ENCODE measurements at places on chromosomes 3 and 15. TPM values are rescaled to one million over a fixed set of nuclear protein-coding genes. Genes with fewer than 3 reads are reported as not detected.

- DNase-seq = no peak
Measured at GRCh38 chr3:33050071-33050653, 46.8 kb downstream of the GLB1 start.

DNA sequence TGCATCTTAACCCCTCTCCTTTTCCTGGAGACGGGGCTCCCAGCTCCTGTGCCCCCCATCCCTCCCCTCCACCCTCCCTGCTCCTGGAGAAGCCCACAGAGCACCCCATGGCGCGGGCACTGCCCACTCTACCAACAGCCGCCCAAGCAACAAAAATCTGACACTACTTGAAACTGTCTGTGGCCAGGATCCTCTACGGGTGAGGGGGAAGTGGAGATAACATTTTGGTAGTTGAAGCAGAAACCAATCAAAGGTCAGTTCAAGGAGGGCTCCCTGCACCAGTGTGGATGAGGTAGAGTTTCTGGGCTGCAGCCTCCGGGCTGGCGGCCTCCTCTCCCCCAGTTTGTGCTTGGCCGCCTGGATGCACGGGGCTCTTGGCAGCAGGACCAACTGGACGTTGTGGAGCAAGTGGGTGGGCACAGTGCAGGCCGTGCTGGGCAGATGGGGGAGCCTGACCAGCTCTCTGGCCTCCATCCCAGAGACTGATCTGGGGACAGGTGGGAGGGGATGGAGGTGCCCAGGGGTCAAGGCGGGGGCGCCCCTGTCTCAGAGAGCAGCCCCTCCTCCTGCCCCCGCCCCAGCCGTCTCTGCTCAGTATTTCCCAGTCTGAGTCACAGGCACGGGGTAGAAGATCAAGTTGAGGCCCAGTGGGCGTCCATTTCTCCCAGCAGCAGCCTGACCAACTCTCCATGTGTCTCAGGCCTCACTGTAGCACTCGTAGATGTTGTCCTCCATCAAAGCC, 12.8 kb downstream of the H1-8 start:
- no peak for DNase-seq

DNA sequence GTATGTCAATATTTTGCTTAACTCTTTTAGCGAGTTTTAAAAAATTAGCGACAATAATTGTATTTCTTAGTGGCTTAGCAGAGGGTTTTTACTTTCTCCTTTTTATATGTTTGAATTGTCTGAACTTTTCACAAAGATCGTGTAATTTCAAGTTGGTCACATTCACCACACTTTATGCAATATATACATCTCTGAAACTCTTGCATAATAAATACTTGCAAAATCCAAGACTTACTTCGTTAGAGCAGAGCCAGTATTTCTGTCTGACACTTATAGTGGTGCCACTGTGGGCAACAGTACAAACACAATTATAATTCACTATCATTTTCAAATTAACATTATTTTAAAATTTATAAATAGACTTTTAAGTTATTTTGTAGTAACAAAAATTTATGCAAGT, 62.0 kb downstream of the SUCNR1 start:
- DNase-seq = no peak

DNA sequence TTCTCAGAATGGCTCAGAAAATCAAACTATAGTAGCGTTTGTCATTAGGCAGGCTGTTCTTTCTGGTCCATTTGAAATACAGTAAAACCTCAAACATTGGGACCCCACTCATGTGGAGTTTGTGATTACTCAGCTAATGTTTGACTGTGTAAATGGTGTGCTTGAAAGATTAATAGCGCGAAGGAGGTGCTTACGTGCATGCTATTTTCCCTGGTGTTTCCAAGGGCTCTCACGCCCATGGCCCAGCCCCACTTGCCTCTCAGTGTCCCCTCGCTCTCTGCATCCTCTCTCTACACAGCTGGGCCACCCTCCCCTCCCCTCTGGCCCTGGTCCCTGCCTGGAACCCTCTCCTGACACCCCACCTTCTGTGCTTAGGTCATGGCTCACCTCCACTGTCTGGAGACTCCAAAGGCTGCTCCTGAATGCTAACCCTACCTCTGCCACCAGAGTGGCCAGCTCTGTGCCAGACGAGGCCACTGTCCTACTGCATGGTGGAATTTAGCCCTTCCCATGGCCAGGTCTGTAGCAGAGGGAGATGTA, 194.2 kb downstream of the PLCL2 start:
- no peak for DNase-seq

- no peak for DNase-seq
Measured at GRCh38 chr3:158213461-158213860, 103.6 kb downstream of the RSRC1 start.

DNA sequence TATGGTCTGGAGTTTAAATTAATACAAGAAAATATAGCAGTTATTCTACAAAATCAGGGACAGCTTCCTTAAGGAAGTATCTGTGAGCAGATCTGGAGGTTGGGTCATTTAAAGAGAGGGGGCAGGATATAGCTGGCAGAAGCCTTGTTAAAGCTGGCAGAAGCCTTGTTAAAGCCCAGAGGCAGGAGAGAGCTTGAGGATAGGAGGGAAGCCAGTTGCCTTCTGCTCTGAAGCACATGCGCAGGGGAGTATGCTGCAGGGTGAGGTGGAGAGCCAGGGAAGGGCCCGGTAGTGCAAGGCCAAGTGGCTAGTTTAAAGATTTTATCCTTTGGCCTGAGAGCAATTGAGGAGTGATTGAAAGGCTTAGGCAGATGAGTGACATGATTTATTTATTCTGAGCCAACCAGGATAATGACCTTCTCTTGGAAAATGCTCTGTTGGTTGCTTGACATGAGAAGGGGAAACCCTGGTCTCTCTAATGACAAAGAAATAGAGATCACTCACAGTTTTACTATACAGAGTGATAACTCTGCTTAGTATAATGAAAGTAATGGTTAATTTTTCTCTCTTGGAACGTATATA, 3.9 kb downstream of the EAF1 start:
- no peak for DNase-seq

- no peak for DNase-seq
Measured at GRCh38 chr3:58131101-58131825, 79.5 kb downstream of the DNASE1L3 start.

- DNase-seq = no peak
Measured at GRCh38 chr15:101464999-101465669, 24.4 kb downstream of the PCSK6 start.

DNA sequence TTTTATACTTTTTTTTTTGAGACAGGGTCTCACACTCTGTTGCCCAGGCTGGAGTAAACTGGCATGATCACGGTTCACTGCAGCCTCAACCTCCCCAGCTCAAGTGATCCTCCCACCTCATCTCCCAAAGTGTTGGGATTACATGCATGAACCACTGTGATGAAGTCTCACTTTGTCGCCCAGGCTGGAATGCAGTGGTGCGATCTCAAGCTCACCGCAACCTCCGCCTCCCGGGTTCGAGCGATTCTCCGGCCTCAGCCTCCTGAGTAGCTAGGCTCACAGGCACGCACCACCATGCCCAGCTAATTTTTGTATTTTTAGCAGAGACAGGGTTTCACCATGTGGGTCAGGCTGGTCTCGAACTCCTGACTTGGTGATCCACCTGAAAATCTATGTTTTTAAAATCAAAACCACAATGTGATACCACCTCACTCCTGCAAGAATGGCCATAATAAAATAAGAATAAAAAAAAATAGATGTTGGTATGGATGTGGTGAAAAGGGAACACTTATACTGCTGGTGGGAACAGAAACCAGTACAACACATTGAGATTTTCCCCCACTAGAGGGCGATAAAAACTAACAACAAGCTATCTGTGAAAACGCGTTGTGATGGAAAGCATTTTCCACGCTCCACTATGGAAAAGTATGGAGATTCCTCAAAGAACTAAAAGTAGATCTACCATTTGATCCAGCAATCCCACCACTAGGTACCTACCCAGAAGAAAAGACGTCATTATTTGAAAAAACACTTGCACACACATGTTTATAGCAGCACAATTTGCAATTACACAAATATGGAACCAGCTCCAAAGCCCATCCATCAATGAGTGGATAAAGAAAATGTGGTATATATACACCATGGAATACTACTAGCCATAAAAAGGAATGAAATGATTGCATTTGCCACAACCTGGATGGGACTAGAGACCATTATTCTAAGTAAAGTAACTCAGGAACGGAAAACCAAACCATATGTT, 26.8 kb upstream of the OCA2 start:
- peak; percentile 23 for DNase-seq

The MYEF2 gene
- 13.5 TPM for total RNA-seq

- DNase-seq = no peak
Measured at GRCh38 chr3:193086681-193087080, 154.3 kb upstream of the PLAAT1 start.

- DNase-seq = no peak
Measured at GRCh38 chr15:101067660-101068522, 148.7 kb downstream of the LRRK1 start.

- DNase-seq = no peak
Measured at GRCh38 chr3:103372031-103372430, 937.2 kb downstream of the ZPLD1 start.

GRCh38 chr3:48215876-48216275, 7.4 kb upstream of the CAMP start:
- no peak for DNase-seq

- peak; percentile 8 for DNase-seq
Measured at GRCh38 chr3:78941587-78941986, 826.2 kb downstream of the ROBO1 start.

The CX3CR1 gene
- total RNA-seq = not detected

The SCAMP5 gene
- 1.8 TPM for total RNA-seq

- DNase-seq = no peak
Measured at GRCh38 chr3:71002298-71002697, 581.2 kb downstream of the FOXP1 start.

The IL16 gene
- total RNA-seq = not detected

DNA sequence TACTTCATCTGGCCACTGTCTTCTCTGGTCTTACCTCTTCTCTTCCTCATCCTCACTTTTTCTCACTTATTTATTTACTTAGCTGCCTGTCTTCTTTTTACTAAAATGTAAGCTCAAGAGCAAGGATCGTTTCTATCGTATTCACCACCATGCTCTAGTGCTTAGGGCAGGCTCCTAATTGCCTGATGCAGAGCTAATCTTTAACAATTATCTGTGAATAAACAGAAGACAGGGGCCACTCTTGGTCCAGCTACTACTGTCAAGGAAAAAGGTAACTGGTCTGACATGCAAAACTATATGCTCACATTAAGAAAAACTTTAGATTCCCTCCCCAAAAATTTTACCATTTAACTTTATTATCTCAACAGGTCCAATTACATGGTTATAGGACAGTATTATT, 17.5 kb downstream of the PIK3R4 start:
- DNase-seq = no peak

GRCh38 chr15:91751611-91752010, 101.9 kb upstream of the SLCO3A1 start:
- DNase-seq = no peak

DNA sequence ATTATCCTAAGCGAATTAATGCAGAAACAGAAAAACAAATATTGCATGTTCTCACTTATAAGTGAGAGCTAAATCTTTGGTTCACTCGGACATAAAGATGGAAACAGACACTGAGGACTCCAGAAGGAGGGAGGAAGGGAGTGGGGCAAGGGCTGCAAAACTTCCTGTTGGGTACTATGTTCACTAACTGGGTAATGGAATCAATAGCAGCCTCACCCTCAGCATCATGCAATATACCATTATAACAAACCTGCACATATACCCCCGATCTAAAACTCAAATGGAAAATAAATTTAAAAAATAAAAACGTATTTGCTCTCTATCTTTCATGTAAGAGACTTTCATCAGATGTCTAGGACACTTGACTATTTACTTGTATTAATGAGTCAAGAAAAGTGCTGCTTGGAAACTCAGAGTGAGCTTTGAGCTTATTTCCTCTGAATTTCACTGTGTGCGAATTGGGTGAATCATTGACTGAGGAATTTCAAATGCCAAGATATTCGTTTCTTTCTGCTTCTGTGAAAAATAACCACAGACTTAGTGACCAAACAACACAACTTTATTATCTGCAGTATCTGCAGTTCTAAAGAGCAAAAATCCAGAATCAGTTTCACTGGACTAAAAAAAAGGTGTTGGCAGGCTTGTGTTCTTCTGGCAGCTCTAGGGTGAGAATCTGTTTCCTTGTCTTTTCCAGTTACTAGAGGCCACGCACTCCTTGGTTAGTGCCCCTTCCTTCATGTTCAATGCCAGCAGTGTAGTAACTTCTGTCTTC, 18.4 kb downstream of the TM4SF18 start:
- DNase-seq = peak; percentile 46

GRCh38 chr3:177800561-177800960, 603.3 kb upstream of the TBL1XR1 start:
- peak; percentile 22 for DNase-seq

The BSN gene
- 0.29 TPM for total RNA-seq

DNA sequence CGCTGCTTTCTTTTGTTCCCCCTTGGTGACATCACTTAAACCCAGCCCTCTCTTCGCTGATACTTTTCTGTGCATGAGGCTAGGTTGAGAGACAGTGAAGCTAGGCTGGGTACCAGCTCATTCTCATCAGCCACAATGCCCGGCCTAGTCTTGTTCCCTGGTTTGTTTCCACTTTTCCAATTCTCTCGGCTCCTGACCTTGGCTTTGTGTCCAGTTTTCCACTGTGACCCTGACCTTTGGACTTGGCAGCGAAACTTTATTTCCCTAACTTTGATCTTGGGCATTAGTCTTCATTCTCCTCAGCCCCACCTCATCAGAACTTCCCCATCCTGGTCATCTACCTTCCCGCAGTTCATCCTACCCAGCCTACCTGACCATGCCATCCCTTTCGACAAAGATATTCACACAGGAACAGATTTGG, 908 bp upstream of the ADPGK start:
- DNase-seq = no peak

- no peak for DNase-seq
Measured at GRCh38 chr15:59250249-59250648, 43.6 kb downstream of the LDHAL6B start.

DNA sequence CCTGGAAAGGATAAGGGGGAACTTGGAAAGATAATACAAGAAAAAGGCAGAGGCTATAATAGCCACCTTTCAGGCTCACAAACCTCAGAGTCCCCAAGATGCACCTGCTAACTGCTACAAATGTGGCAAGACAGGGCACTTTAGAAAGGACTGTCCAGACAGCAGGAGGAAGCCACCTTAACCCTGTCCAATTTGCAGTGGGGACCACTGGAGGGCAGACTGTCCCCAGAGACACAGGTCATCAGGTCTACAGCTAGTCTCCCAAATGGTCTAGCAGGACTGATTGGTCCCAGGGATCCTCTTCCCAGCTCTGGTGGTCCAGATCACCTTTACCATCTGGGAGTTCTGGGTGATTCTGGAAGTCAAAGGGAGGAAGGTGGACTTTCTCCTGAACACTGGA, 882.5 kb upstream of the GBE1 start:
- no peak for DNase-seq

DNA sequence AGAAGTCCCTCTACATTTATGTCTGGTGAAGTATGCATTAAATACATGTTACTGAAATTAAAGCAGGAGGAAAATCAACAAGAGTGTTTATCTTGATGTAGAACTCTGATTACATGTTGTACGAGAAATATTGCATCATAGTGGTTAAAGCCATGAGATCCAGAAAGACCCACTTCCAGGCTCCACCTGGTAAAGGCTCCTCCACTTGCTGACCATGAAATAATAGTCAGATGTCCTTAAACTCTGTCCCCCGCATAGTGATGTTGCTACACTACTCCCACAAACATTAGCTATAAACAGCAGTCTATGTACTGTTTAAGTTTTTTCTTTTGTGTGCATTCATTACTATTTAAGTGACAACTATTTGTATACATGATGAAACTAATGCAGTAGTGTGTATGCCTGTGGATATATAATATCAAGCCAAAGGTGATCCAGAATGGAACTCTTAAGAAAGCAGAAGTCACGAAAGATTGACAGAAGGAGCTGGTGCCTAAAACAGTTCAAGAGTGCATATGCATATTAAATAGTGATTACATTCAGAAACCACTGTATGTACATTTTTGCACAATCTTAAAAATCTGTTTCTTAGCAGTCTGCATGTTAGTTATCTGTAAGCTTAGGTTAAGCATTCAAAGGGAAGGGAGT, 264.4 kb upstream of the KCNMB2 start:
- DNase-seq = no peak

All from Daoy (cell line).